AG04449 (cell line): ENCODE measurements at places on chromosomes 2 and 18.

GRCh38 chr18:32167980-32168730 is 21.7 kb upstream of the MEP1B start:
- DNase-seq = no peak

DNA sequence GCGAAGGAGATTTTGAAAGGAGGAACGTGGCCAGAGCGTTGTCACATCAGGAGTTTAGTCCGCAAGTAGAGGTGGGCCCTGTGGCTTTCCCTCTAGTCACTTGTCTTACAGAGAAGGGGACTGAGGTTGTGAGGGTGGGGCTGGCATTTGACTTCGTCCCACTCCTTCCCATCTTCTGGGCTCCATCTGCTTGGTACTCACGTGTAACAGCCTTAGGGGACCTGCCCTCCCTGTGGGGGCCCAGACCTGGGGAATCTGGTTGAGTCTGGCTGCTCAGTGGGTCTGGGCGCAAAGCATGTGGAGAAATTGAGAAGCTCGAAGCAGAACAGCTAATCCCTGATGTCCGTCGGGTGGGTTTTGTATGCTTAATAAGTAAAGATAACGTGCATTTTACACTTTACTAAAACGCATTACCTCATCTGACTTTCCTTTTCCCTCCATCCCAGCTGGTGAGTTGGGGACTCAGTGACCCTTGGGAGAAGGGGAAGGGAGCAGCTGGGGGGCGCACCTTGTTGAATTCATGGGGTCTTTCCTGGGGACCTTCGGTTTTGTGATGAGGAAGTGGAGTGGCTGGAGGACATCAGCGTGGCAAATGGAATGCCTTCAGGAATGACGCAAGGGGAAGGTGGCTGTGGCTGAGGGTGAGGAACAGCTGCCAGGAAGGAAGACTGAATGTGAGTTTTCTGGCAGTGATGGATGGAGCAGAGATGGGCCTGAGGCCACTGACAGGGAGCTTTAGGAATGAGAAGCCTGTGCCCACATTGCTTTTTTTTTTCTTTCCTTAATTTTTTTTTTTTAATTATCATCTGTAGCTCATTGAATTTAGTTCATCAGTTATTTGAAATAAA is 44.8 kb downstream of the ASAP2 start:
- DNase-seq = peak; percentile 37

GRCh38 chr2:73701968-73702665 is 35.0 kb downstream of the TPRKB start:
- no peak for DNase-seq

- no peak for DNase-seq
These were observed 31.5 kb upstream of the RASGRP3 start for GRCh38 chr2:33444967-33445366.

DNA sequence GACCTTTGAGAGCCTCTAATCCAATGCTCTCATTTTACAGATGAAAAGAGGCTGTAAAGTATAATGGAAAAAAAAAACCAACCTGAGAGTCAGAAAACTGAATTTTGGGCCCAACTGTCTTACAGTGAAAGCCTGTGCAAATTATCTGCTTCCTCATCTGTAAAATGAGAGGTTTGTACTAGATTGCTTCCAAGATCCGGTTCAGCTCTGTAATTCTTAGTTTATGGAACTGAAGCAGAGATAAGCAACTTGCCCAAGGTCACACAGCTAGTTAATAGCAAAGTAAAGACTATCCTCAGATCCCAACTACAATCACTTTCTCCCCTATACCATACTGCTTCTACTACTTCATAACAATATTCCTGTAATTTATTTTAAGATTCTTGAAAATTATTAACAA is 6.3 kb downstream of the TLK1 start:
- DNase-seq = no peak

DNA sequence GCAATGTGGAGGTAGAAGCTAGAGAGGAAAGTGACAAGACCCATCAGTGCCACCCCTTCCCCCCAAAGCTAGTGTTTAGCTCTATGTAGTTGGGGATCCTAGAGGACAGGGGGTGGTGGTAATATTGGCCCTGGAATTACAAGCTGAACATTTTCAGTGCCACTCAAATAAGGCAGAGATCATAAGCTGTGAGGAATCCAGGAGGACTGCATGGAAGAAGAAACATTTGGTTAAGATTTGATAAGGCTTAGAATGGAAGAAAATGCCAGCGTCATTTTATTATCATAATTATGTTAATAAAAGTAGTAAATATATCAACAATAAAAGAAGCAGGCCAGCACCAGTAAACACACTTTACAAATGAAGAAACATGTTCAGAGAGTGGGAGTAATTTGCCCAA is 33.7 kb downstream of the KCNK3 start:
- no peak for DNase-seq

DNA sequence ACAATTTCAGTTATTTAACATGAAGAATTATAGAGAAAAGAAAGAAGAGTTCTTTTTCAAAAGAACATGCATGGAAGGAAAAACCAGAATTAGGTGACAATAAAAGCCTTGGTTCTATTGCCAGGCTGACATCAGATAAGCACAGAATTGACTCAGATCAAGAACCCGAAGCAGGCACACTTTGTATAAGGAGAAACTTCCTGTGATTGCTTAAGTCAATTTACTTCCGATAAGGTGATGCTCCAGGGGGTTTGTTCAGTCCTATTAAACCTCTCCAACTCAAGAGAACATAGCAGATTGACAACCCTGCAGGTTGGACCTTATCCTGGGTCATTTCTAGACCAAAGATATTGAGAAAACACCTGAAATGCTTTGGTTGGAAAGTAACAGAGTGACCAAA is 31.4 kb downstream of the GAREM1 start:
- no peak for DNase-seq

- no peak for DNase-seq
These were observed 28.6 kb downstream of the ITGA6 start for GRCh38 chr2:172456002-172456401.

DNA sequence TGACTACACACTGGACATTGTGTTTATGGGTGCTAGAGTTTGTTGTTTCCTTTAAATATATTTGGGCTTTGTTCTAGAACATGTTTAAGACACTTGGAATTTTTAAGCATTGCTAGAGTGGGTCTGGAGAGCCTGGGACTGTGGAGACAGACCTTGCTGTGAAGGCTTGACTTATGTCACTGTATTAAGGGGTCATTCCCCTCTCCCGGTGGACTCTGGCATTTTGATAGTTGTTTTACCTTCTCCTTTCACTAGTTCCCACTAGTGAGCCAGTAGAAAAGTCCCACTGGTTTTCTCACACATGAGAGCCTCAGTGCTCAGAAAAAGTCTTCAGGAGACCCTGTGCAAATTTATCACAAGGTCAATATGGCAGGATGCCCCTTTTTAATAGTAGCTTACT is 18.6 kb downstream of the ADNP2 start:
- no peak for DNase-seq

GRCh38 chr2:179336782-179337534 is 72.3 kb upstream of the SESTD1 start:
- no peak for DNase-seq

GRCh38 chr2:3680548-3681345 is 22.6 kb upstream of the DCDC2C start:
- no peak for DNase-seq

- no peak for DNase-seq
These were observed 74.3 kb downstream of the THADA start for GRCh38 chr2:43521568-43521967.

DNA sequence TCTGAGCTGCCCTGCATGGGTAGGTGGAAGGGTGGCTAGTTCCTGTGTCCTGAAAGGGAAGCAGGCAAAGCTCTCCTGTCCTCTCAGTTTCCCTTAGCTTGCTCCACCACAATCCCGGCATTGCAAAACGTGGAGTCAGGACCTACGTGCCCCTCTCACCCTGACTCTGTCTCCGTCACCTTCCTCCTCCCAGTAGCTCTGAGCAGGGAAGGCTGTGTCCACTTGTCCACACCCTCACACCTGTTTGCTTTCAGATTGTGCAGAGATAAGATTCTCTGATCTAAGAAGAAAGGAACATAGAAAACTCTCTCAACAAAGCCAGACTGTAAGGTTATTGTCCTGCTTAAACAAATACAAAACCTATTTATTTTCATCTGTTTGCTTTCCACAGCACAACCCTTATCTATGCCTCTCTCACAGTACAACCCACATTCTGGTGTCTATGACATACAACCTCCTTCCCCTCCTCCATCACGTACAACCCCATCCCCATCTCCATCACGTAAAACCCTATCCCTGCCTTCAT is 79.0 kb downstream of the ALPK2 start:
- no peak for DNase-seq

- DNase-seq = no peak
These were observed 35.4 kb upstream of the MYO3B start for GRCh38 chr2:170142502-170142901.

DNA sequence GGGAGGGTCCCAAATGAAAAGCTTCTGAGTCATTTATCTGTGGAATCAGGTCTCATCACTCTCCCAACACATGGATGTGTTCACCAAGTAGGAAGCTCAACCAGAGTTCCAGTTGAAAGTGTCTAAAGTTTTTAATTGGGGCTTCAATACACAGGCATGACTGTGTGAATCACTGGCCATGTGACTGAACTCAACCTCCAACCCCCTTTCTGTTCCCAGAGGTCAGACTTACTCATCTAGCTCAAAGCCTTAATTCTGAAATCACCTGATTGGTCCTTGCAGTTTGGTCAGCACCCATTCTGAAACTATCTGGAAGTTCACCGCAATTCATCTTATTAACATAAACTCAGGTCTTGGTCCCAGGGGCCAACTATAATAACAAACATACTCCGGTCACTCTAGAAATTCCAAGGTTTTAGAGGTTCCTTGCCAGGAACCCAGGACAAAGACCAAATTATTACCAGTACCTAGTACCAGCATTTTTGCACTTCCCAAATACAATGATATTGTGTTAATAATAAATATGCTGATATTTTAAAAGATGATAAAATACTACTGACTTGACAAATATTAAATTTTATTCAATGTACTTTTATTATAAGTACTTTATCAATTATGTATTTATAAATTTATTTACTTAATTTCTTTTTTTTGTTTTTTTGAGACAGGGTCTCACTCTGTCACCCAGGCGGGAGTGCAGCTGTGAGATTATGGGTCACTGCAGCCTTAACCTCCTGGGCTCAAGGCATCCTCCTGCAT is 10.7 kb upstream of the RBM45 start:
- no peak for DNase-seq

- no peak for DNase-seq
These were observed 35.0 kb downstream of the TMEFF2 start for GRCh38 chr2:192159736-192160135.

DNA sequence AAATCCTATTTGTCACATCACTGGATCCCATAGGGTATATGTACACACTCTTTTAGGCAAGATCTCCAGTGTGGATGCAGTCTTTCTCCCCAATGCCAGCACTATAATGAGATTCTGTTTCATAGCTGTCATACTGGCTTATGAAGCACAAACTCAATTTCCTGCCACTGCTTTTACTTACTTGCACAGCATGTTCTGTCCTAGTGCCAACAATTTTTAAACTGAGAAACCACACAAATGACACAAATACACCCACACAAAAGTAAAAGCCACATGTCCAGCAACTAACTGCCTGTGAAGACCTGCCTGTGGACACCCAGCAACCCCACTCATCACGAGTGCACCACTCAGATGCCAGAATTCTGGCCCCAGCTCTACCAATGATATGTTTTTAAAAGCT is 29.6 kb upstream of the RNU4ATAC start:
- DNase-seq = peak; percentile 55

DNA sequence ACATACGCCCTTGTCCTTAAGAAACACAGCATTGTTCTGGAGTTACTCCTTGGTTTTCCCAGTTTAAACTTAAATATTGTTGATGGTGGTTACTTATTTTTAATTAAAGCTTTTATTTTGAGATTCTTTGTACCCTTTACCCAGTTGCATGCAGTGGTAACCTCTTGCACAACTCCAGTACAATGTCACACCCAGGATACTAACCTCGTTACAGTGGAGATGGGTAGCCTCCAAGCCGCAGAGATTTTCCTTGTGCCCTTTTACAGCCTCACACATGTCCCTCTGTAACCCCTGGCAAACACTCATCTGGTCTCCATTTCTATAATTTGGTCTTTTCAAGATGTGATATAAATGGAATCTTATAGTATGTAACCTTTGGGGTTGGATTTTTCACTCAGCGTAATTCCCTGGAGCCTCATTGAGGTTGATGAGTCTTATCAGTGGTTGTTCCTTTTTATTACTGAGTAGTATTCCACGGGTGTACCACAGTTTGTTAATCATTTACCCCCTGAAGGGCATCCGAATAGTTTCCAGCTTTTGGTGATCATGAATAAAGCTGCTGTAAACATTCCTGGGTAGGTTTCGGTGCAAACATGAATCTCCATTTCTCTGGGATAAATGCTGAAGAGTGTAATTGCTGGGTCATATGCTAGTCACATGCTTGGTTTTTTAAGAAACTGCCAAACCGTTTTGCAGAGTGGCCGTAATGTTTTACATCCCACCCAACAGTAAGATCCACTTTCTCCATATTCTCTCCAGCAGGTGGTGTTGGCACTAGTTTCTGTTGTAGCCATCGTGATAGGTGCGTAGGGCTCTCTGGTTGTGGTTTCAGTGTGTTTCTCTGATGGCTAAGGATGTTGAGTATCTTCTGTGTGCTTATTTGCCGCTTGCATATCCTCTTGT is 68.6 kb downstream of the DGKD start:
- DNase-seq = no peak

- DNase-seq = no peak
These were observed 66.2 kb upstream of the FOSL2 start for GRCh38 chr2:28326469-28326805.

DNA sequence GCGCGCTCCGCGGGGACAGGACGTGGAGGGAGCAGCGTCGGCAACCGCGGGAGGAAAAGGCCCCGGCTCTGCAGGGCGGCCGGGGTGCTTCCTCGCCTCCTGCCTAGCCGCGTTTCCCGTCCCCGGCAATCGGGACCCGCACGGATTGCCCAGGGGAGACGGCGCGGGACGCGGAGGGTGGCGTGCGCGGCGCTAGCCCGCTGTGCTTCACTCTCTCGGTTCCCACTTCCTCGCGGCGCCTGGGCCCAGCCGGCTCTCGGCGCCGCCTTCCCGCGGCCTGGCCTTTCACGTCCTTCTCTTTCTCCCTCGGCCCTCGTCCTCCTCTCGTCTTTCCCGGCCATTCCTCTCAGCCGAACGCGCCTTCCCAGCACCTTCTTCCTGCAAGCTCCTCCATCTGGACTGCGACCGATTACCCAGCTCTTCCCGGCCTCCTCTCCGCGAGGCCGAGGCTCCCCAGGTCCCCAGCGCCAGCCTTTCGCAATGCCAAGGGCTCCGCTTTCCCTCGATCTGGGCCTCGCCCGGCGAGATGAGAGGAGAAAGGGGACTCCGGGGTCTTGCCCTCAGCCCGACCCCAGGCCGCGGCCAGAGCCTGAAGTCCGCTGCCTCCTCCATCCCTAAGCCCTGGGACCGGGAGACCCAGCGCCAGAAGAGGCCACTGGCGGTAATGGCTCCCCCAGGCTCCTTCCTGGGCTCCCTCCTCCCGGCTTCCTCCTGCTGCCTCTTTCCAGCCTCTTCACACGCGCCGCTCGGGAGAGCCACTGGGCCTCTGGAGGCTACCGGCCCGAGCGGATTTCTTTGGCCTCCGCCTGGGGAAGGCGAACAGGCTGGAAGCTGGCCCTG is 34.3 kb upstream of the ATP6V1B1 start:
- no peak for DNase-seq
